ENCODE measurements at places on chromosomes 1 and 21.
A peak's percentile ranks its signal among the peaks of the same experiment; 100 is the strongest.

DNA sequence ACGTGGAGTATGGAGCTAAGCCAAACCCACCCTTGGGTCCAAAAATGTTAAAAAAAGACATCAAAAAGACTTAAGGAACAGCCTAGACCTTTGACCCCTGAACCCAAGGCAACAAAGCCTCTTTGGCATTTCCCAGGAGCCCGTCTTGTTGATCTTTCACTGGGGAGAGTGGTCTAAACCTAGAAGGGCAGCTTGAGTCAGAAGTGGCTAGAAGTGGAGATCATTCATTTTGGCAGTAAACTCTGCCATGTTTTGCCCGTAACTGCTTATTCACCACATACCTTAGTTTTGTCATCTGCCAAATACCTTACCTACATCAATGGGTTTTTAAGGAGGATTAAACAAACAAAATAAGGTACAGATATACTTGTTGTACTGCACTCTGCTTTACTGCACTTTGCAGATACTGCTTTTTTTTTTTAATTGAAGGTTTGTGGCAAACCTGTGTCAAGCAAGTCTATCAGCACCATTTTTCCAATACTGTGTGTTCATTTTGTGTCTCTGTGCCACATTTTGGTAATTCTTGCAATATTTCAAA is 1.7 kb upstream of the CTSE start:
- no peak for DNase-seq

DNA sequence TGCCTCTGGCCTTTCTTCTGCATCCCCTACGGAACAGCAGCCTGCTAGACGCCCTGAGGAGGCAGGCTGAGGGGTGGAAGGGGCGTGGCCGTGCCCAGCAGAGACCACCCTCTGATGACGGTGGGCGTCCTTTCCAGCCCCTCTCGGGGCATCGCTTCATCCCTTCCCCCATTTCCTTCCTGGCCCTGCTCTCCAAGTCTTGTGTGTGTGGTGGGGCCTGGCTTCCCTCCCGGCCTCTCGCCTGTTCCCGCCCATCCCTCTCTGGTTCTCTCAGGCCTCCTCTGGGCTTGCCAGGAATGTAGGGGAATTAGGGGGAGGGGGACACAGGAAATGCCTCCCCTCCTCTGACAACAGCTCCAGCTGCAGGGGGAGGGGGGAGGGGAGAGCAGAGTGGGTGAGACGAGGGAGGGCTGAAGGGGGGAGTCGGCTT is 51.1 kb downstream of the SKI start:
- no peak for DNase-seq

GRCh38 chr1:186736971-186737685 is 56.9 kb upstream of the PTGS2 start:
- DNase-seq = no peak

DNA sequence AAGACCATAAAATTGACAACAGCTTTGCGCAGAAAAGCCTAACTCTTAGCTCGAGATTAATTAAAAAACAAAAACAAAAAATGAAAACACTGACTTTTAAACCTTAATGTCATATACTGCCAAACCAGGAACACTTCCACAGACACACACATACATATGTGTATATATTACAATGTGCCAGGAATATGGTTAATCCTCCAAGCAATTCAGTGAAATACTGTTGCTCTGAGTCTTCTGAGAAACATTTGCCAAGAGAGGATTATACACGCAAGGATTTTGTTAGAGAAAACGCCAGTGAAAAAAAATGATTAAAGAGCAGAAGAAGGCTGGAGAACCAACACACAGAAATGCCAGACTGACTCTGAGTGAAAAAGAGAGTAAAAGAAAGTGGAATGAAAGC is 116.7 kb upstream of the CHRM3 start:
- no peak for DNase-seq

- DNase-seq = no peak
Observed at GRCh38 chr1:243268751-243269460, 13.1 kb downstream of the SDCCAG8 start.

- DNase-seq = no peak
Observed at GRCh38 chr1:54816130-54816529, 15.0 kb upstream of the TTC22 start.

GRCh38 chr1:205541161-205541886 is 36.9 kb downstream of the CDK18 start:
- DNase-seq = no peak

GRCh38 chr1:180188091-180188506 is 33.4 kb downstream of the QSOX1 start:
- DNase-seq = peak; percentile 50

- DNase-seq = no peak
Observed at GRCh38 chr1:42955311-42956063, 3.2 kb downstream of the SLC2A1 start.

DNA sequence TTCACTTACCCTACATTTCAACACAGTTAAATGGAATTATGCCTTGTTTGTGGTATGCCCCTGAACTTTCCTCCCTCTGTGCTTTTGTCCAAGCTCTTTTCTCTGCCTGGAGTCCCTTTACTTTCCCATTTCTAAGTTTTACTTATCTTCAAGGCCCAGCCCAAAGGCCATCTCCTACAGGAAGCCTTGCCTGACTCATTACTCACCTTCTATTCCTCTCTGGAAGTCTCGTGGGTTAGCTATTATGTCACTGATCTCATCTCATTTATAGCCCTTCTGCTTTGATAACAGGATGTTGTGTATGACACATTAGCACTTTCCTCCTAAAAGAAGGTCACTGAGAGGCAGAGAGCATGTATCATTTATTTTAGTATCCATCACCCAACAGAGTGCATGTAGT is 78.8 kb upstream of the CD1D start:
- no peak for DNase-seq

- no peak for DNase-seq
Observed at GRCh38 chr1:69661686-69662085, 94.0 kb downstream of the LRRC7 start.

DNA sequence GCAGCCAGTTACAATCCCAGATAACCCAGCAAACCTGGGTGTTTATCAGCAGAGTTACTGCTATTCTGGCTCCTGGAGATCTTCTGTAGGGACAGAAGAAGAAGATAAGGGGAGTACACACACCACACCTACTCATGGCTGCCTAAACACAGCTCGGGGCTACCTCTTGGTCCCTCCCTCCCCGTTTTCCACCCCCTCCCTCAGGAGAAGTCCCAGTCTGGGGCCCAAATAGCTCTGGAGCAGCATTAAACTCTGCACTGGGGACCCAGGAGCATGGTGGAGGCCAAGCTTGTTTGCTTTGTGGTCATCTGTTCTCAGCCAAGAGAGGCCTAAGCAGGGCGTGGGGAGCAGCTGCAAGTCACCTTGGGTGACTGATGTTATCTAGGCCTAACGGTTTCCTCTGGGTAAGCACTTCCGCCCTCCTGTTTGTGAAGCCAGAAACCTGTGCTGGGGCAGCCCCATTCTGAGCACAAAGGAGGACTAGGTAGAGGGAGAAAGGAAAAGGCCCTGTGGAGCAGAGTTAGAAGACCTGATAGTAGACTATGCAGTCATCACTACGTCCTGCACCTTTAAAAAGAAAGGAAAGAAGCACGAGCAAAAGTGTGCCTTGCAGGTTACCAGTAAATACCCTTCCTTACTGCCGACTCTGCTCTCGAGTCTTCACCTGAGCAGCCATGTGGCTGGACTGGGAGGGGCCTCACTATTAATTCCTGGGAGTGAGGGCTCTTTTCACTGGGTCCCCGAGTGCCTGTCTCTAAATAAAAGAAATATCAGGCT is 2.0 kb upstream of the RCSD1 start:
- DNase-seq = peak; percentile 56

DNA sequence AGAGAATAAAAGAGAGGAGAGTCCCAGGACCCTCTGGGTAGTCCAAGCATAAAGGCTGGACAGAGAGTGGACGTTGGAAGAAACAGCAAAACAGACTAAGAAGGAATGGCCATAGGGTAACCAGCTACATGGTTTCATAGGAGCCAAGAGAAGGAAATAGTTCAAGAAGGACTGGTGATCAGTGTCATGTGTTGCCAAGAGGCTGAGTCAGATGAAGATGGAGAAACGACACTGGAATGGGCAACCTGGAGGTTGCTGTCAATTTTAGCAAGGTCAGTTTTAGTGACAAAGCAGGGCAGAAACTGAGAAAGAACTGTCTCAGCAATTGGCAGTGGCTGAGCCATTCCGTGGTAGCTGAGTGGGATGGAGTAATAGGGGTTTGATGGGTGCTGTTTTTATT is 41.4 kb downstream of the HMGB4 start:
- DNase-seq = no peak

DNA sequence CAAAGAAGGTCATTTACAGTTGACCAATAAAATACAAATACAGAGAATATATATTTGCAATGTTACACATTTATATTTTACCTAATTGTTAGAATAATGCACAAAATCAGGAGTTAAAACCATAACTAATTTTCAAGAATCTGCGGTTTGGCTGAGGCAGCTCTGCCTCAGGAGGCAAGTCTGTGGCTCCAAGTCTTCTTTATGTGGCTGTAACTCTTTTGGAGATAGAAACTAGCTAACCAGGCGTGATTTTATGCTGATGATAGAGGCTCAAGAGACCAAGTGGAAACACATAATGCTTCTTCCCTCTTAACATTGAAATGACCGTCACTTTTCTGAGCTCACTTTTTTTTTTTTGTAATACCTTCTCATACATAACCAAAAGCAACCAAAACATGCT is 744.7 kb upstream of the CXADR start:
- DNase-seq = no peak

GRCh38 chr1:246771366-246771765 is 47.2 kb downstream of the SCCPDH start:
- DNase-seq = no peak

DNA sequence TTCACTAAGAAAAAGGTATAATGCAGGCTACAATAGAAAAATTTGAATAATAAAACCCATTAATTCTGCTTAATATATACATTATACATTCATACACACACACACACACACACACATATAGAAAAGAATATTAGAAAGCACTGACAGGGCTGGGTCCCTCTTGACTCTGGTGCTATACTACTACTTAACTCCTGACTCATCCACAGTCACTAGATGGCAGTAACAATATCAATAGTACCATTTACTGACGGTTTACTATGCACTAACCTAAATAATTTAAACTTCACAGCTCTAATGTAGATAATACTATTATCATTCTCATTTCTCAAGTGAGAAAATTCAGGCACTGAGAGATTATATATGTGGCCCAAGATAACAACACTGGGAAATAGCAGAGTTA is 87.5 kb downstream of the COP1 start:
- DNase-seq = no peak

DNA sequence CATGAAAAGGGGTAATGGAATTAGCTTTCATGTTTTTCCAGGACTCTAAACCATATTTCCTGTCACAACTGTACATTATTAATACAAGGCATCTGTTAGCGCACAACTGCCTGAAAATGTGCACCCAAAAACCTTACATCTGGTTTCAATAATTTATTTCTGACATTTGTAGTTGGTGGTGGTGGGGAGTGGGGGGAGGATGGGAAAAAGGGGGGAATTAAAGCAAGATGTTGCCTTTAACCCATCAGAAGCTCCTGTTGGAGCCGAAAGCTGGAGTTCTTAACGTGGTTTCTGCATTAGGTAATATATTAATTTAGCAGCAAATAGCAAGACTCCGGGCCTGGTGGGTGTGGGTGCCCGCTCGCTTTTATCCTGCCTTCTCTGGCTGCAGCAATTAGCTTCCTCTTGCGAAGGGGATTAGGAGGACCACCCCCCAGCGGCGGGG is 36.9 kb upstream of the HHAT start:
- DNase-seq = no peak

DNA sequence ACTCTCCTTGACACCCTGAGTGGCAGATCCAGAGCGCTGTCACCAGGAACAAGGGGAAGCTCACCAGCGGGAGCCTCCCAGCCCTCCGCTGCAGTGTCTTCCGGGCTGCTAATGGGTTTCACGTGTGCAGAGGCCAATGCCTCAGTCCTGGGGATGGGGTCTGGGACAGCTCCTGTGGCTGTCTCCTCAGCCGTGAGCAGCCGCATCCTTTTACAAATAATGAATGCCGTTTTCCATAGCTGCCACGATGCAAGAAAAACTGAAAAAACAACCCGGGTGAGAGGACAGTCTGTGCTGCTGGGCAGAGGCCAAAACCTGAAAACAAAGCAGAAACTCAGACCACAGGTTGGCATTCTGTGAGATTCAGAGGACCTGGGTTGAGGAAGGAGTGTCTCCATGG is 212.2 kb upstream of the RAB4A start:
- DNase-seq = no peak

DNA sequence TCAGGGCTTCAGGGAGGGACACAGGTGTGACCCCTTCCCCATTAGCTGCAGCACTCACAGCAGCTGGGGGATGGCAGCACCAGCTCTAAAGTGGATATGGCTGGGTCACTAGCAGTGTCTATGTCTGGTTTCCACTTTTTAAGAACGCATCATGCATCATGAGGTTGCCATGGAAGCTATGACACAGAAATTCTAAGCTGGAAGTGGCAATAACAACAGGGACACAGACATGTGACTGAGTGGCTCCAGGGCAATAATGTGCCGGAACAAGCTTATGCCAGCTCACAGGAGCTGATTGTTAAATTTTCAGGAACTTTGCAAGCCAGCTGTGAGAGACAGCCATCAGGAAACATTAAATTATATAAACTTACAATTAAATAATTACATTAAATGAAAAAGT is 51.2 kb upstream of the NFASC start:
- no peak for DNase-seq

DNA sequence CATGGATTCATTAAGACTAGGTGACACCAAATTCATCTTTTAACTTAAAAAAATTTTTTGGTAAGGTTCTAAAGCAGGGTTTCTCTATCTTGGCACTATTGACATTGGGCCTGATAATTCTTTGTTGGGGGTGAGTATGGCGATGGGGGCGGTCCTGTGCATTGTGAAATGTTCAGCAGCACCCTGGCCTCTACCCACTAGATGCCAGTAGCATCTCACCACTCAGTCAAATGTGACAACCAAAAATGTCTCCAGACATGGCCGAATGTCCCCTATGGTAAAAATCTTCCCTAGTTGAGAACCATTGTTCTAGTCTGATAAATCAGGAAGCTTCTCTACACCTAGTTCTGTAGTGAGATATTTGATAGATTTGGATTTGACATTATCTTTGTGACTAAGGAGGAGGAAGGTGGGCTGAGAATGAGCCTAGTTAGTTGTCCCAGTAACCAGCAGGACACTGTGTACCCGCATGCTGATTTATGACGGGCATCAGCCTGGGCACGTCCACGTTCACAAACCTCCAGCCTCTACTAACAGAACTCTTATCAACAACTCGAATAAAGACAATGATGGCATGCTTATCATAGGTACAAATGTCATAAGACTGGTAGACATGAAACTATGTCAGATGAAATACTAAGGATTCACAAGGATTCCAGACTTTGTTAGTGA is 104.6 kb downstream of the KCND3 start:
- no peak for DNase-seq

GRCh38 chr1:59638231-59638711 is 176.5 kb upstream of the HOOK1 start:
- DNase-seq = no peak

Data from GM12891 (cell line).